ENCODE measurements at places on chromosomes 2 and 18.

GRCh38 chr2:240857039-240858008, 11.3 kb upstream of the AGXT start:
- no peak overlapping the region for H3K4me3 ChIP-seq
- no peak for DNase-seq
- peaks cover 30% of the 10 kb centered on the region for H3K27me3 ChIP-seq
- no peaks in the 10 kb centered on the region for H3K36me3 ChIP-seq

DNA sequence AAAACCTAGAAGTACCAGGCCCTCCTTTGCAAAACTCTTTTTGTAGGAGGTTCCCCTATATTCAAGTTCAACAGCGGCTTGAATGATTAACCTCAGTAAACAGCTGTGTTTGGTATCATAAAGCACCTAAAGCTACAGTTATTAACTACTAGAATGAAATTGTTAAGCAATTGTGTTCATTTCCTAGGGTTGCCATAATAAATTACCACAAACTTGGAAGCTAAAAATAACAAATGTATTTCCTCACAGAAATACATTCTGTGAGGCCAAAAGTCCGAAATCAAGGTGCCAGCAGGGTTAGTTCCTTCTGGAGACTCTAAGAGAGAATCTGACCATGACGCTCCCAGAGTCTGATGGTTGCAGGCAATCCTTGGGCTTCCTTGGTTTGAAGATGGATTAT, 202.1 kb upstream of the ACVR2A start:
- no peak for DNase-seq
- no peaks in the 10 kb centered on the region for H3K4me1 ChIP-seq
- peaks cover 6% of the 10 kb centered on the region for H3K27me3 ChIP-seq
- no peak overlapping the region for H3K4me3 ChIP-seq

DNA sequence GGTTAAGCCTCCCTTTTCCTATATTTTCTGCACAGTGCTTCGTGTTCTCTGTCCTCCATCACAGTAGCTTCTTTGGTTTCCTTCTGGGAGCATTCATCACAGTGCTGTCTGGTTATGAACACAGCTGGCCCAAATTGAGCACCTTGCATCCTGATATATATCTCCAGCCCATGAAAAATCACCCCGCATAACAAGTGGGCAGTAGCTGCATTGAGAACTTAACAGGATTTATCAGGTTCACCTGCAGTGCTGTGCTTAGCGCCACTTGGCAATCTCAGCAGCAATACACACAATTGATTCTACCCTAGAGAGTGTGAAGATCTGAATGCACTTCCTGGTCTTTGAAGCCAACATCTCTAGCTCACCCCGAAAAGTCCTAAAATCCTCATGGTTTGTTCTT, 408.0 kb downstream of the RNF144A start:
- no peaks in the 10 kb centered on the region for H3K4me1 ChIP-seq
- no peak overlapping the region for H3K4me3 ChIP-seq
- DNase-seq = no peak

GRCh38 chr18:36298126-36298741, 721 bp downstream of the FHOD3 start:
- no peaks in the 10 kb centered on the region for H3K4me1 ChIP-seq
- DNase-seq = no peak
- no peaks in the 10 kb centered on the region for H3K36me3 ChIP-seq
- no peak overlapping the region for H3K27ac ChIP-seq
- H3K27me3 ChIP-seq = peaks cover 43% of the 10 kb centered on the region
- H3K4me3 ChIP-seq = no peak overlapping the region

GRCh38 chr2:241617431-241618154, 19.4 kb downstream of the THAP4 start:
- H3K4me3 ChIP-seq = peak overlapping the region; percentile 84
- H3K4me1 ChIP-seq = peaks cover 27% of the 10 kb centered on the region
- peak overlapping the region; percentile 69 for H3K27ac ChIP-seq
- DNase-seq = no peak
- peaks cover 3% of the 10 kb centered on the region for H3K36me3 ChIP-seq

DNA sequence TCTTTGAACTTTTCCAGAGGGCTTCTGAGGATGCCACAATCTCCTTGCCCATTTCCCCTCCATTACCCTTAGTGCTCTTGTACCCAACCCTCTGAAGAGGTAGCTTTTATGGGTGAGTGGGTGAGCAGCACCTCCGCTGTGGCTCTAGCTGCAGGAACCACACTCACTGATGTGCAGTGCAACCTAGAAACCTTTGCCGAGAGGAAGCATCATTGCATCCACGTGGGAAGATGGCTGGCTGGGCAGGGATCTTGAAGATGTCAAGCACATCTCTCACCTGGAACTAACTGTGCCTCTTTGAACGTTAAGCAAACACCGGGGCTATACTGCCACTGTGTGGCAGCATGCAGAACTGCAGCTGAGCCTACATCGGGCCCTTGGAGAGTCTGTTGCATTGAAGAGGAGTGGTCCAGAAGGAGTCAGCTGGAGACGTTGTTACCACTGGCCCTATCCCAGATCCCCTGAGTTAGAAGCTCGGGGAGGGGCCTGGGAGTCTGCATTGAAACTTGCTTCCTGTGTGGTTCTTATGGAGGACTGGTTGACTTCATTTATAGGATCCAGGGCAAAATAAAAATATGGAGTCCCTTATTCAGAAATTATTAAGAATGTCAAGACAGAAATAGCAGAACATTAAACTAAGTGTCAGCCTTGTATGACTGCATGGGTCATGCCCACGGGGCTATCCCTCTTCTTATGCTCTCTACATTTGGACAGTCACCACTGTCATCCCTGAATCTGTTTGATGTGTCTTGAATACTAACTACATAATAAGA, 28.7 kb downstream of the IGFBP5 start:
- H3K36me3 ChIP-seq = peaks cover 2% of the 10 kb centered on the region
- DNase-seq = peak; percentile 64
- H3K27ac ChIP-seq = no peak overlapping the region
- no peak overlapping the region for H3K4me3 ChIP-seq
- H3K27me3 ChIP-seq = peaks cover 38% of the 10 kb centered on the region

DNA sequence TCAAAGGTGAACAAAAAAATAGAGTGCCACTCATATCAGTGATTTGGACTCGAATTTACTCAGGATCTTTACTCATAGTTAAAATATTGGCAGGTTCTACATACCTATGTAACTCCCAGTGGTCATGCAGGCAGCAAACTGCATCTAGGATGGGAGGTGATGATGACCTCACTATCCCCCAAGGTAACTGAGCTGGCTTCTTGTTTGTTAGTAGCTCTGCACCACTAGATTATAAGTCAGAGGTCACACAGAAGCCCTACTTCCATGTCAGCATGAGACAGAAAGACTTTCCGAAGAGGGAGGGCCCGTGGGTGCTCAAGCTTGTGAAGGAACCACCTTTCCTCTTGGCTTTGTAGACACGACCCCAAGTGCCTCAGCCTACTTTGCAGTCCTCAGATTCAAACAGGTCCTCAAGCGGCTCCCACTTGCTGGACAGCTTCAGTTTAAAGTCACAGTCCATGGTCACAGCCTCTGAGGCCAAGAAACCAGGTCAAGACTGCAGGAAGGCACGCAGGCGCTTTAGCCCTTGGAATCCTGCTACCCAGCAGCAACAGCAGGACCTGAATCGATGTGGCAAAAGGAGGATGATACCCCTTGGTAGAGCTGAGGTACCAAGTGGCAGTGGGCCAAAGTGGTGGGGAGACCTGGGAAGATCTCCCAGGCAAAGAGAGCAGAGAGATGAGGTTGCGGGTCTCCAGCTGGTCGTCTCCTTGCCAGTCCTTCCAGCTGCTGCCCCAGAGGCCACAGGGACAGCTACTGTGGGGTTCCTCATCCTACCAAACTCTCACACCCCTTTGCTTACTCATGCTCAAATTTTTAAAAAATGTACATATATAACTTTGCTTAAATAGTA, 4.3 kb downstream of the NTSR2 start:
- no peaks in the 10 kb centered on the region for H3K4me1 ChIP-seq
- DNase-seq = no peak
- H3K36me3 ChIP-seq = no peaks in the 10 kb centered on the region

DNA sequence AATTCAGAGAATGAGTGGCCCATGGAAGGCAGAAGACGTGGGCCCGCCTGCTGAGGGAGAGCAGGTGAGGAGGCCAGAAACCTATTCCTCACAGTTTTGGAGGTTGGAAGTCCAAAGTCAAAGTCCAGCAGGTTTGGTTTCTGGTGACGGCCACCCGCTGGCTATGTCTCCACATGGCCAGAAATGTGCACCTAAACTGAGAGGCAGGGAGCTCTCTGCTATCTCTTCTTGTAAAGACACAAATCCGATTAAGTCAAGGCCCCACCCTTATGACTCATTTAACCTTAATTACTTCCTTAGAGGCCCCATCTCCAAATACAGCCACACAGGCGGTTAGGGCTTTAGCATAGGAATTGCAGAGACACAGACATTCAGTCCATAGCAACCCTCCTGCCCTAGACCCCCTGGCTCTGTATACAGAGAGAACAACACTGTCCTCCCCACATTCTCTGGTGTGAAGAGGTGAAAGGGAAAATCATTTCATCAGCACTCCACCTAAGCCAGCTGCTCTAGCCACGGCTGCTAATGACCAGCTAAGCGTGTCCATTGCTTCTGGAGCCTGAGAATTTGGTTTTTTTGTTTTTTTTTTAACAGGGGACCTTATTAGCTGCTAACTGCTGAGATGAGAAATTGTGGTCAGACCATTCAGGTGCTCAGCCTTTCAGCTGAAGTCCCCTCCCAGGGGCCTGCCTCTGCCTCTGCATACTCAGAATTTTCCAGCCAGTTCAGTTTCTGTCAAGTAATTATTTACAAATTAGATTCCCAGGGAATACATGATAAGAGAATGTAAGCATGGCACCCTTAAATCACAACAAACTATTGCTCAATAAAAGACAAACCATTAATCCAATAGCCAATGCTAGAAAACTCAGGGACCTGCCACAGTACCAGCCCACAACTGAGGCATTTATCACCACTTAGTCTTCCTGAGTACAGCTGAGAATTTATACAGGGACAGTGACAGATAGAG, 368.7 kb upstream of the ID2 start:
- H3K27me3 ChIP-seq = no peaks in the 10 kb centered on the region
- peak overlapping the region; percentile 96 for H3K27ac ChIP-seq
- H3K4me1 ChIP-seq = peaks cover 80% of the 10 kb centered on the region
- no peak for DNase-seq

GRCh38 chr2:219270055-219270372, 9.2 kb upstream of the DNAJB2 start:
- no peaks in the 10 kb centered on the region for H3K36me3 ChIP-seq
- H3K4me1 ChIP-seq = no peaks in the 10 kb centered on the region
- no peak for DNase-seq
- H3K4me3 ChIP-seq = no peak overlapping the region
- no peaks in the 10 kb centered on the region for H3K27me3 ChIP-seq
- H3K27ac ChIP-seq = peak overlapping the region; percentile 38

- H3K27ac ChIP-seq = no peak overlapping the region
- DNase-seq = no peak
- no peaks in the 10 kb centered on the region for H3K27me3 ChIP-seq
- H3K4me1 ChIP-seq = no peaks in the 10 kb centered on the region
- no peak overlapping the region for H3K4me3 ChIP-seq
Measured at GRCh38 chr2:222105046-222105445, 193.8 kb downstream of the PAX3 start.

DNA sequence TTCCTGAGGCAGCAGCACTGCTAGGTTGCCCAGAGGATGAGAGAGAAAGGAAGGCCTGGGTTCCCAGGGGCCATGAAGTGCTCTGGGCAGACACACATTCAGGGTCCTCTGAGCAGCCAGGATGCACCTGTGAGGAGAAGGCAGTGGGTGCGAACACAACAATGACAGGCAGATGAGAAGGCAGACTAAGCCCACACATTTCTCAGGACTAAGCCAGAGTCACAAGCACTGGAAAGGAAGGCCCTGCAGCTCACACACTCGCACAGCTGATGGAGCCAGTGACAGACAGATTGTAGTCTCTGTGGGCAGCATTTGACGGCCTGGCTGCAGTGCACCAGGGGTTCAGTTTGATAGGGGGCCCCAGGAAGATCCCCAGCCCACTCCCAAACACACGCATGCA, 61.8 kb downstream of the ARHGEF4 start:
- H3K27ac ChIP-seq = no peak overlapping the region
- DNase-seq = no peak
- no peaks in the 10 kb centered on the region for H3K4me1 ChIP-seq
- H3K4me3 ChIP-seq = no peak overlapping the region

DNA sequence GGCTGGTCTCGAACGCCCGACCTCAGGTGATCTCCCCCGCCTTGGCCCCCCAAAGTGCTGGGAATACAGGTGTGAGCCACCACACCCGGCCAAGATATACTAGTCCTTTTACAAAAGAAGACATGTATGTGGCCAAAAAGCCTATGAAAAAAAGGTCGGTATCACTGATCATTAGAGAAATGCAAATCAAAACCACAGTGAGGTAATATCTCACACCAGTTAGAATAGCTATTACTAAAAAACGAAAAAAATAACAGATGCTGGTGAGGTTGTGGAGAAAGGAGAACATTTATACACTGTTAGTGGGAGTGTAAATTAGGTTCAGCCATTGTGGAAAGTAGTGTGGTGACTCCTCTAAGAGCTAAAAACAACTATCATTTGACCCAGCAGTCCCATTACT, 26.4 kb downstream of the KLHL23 start:
- H3K4me1 ChIP-seq = peaks cover 17% of the 10 kb centered on the region
- no peak overlapping the region for H3K27ac ChIP-seq
- H3K4me3 ChIP-seq = no peak overlapping the region
- no peak for DNase-seq

DNA sequence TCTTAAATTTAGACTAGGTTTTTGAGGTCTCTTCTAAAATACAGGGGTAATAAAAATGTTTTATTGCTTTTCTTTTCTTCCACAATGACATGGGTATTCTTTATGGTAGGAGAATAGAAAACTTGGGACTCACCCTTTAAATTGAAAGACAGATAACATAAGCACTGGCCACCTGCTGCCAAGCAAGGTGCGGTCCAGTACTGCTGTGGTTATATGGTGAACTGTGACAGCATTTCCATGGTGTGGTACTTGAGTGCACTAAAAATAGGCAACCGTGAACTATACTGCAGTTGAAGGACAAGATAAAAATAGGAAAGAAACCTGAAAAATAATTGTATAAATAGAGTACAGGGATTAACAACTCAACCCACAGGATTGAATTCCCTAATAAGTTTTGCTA, 54.4 kb upstream of the GRB14 start:
- no peaks in the 10 kb centered on the region for H3K27me3 ChIP-seq
- no peaks in the 10 kb centered on the region for H3K36me3 ChIP-seq
- no peak overlapping the region for H3K27ac ChIP-seq
- H3K4me1 ChIP-seq = no peaks in the 10 kb centered on the region

DNA sequence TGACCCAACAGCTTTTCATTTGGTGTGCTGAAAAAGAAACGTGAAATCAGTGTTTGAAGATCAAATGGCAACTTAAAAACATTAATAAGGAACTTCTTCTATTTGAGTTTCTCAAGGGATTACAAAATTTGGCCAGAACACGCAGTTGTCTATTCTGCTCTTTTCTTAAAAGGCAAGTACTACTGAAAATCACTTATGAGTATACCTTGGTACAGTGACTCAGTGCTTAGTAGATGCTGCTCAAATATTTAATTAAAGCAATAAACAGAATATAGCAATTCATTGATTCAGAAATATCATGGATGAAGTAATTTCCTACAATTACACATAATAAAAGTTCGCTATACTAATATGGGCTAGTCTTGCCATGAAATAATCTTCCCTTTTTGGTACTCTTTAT, 38.2 kb upstream of the MCM6 start:
- no peaks in the 10 kb centered on the region for H3K4me1 ChIP-seq
- no peak for DNase-seq
- H3K27ac ChIP-seq = no peak overlapping the region
- H3K27me3 ChIP-seq = no peaks in the 10 kb centered on the region
- H3K36me3 ChIP-seq = peaks cover 33% of the 10 kb centered on the region

- no peak for DNase-seq
- peak overlapping the region; percentile 48 for H3K4me3 ChIP-seq
- peaks cover 67% of the 10 kb centered on the region for H3K4me1 ChIP-seq
- peak overlapping the region; percentile 99 for H3K27ac ChIP-seq
- no peaks in the 10 kb centered on the region for H3K27me3 ChIP-seq
Measured at GRCh38 chr18:63151539-63151938, 168.0 kb downstream of the BCL2 start.
